ENCODE measurements at places on chromosomes 7 and 10.

DNA sequence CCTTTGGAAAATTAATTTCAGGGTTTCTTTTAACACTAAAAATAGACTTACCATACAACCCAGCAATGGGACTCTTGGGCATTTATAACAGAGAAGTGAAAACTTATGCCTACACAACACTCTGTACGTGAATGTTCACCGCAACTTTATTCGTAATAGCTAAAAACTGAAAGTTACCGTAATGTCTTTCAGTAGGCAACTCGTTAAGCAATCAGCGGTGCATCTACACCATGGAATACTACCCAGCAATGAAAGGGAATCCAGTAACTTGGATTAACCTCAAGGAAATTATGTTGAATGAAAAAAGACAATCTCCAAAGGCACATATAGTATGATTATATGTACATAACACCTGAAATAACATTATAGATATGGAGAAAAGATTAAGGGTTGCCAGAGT, 16.2 kb downstream of the CCDC3 start:
- DNase-seq, result no peak

DNA sequence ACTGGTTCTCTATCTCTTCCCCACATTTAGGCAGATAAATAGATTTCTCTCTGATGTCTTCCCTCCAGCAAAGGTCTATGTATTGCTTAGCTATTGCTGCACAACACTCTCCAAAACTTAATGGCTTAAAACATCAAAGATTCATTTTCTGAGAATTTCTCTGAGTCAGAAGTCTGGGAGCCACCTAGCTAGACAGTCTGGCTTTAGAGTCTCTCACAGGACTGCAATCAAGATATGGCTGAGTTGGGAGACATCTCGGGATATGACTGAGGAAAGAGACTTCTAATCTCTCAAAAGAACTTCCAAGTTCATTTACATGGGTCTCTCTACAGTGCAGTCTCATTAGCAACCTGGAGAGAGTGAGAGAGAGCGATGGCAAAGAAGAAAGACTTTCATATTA, 553.6 kb upstream of the GHITM start:
- DNase-seq, result no peak

DNA sequence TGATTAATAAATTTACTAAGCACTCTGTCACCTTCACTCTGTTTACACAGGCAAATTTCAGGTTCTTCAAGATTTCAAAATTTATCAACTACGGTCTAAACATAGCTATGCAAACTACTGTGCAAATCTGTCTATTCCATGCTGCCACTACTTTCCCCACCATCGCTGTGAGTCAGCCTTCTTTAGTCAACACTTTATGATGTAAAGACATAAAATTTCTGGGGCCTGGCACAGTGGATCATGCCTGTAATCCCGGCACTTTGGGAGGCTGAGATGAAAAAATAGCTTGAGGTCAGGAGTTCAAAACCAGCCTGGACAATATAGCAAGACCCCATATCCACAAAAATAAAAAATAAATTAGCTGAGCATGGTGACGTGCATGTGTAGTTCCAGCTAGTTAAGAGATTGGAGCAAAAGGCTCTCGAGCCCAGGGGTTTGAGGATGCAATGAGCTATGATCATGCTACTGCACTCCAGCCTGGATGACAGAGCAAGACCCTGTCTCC, 42.6 kb downstream of the CNOT4 start:
- DNase-seq, result no peak

- no peak for DNase-seq
Measured at GRCh38 chr7:85115006-85115405, 71.8 kb downstream of the SEMA3D start.

- no peak for DNase-seq
Measured at GRCh38 chr7:91557789-91558404, 293.7 kb downstream of the FZD1 start.

GRCh38 chr7:12802070-12802469, 114.6 kb downstream of the ARL4A start:
- no peak for DNase-seq

DNA sequence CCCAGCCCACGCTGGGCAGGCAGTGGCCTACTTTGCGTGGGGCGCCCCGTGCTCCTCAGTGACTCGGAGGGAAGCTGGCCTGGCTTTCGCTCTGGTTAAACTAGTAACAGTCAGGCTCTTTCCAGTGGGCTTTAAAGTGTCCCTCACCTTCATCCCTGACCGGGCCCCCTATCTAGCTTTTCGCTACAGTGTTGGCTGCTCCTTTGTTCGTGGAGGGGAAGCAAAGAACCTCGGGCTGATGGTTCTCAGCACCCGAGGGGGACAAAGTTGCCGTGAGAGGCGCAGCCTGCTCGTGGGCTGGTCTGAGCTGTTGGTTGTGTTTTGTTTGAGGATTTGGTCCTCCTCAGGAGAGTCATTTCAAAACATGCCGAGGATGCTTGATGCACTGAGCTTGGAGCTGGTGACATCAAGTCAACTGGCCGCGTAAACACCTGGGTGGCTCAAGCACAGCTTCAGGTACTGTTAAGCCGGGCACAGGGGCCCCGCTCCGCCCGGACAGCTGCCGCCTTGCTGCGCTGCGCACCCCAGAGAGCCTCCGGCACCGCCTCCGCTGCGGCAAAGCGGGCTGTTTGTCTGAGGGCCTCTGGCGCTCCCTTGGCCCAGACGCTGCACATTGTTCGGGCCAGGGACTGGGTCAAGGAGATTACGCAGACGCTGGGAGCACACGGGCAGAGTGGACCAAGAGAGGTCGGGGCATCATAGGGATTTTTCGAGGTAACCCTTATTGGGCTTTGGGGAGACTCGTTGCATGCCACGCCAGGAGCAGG, 1.6 kb downstream of the DLX6 start:
- DNase-seq, result no peak

DNA sequence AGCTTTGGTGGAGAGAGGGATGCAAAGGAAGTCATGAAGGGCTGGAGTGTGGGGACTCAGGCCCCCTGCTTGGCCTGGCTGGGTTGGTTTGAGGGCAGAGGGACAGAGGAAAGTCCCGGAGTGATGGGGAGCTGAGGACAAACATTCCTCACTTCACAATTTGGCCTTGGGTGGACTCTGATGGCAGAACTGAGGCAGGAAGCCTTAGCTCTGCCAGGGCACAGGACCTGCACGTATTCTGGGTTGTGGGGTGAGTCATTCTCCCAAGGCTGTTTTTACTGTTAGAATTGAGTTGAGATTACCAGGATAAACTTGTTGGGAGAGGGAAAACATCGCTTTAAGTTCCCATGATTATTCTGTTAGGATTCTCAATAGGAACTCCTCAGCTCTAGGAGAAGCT, 2.6 kb downstream of the GOLGA7B start:
- DNase-seq, result no peak

DNA sequence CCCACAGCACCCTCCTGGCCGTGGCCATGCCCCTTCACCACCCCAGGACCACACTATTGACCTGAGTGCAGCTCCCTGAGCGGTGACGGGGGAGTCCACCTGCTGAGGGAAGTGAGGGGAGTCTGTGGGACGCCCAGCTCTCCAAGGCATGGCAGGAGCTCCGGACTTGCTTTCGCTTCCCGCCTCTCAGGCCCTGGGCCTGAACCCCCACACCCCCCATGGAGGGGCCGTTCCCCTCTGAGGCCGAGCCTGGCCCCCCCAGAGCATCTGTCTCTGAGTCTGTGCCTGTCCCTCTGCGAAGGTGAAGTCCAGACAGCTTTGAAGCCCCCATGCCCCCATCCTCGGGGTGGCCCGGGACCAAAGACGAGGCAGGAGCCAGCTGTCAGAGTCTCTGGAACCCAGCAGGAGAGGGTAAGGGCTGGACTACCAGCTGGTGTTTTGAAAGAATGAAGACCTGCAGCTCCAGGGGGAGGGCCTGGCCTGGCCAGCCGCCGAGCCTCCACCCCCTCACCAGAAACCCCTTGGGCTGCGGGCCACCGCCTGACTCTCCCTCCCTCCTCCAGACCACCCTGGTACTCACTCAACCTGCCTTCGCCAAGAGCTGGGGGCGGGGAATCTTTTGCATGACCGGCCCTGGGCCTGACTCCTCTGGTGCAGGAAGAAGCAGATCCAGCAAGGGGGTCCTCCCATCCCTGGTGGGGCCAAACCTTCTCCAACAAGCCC, 114.0 kb downstream of the PDGFA start:
- DNase-seq, result no peak

- no peak for DNase-seq
Measured at GRCh38 chr10:47025540-47026300, 114.5 kb downstream of the PTPN20 start.
